ENCODE measurements at places on chromosomes 6 and 20. TPM values are rescaled to one million over a fixed set of nuclear protein-coding genes. Genes with fewer than 3 reads are reported as not detected.

PTCHD4 gene
- not detected for total RNA-seq

DNA sequence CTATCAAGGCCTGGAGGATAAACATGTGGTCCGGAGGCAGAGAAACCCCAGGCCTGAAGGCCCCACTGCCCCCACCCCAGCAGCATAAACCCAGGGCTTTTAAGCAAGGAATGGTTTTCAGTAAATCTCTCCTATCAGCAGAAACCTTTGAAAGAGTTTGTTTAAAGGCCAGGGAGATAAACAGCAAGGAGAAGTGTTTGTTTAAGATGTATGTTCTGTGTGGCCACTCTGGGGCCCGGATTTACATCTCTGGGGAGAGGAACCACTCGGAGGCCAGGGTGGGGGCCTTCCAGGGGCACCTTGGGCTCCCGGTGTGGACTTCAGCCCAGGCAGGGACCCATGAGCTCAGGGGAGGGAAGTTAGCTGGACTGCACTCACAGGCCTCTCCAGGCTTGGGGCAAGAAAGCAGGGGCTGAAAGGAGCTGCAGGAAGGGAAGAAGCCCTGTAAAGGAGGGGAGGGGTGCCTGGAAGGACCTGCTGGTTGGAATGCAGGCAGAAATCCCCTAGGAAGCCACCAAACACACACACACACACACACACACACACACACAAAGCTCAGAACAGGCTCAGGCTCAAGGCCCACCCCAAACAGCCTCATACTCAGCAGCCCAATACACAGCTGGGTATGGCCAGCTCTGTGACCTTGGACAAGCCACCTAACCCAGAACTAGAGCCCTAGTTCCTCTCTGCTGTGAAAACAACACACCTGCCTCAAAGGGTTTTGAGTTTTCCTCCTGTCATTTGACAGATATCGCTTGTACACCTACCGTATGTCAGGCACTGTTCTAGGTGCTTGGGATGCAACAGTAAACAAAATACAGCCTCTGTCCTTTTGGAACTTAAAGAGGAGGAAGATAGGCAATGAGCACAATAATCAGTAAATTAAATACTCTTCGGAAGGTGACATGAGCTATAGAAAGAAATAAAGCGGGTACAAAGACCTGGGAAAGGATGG lies 26.2 kb upstream of the FOXP4 start:
- H3K4me3 ChIP-seq: no peak overlapping the region
- no peaks in the 10 kb centered on the region for H3K36me3 ChIP-seq
- H3K27ac ChIP-seq: no peak overlapping the region

ZC2HC1B gene
- total RNA-seq: not detected

SNAP25 gene
- total RNA-seq: 0.69 TPM

DYNLT2 gene
- 2.1 TPM for total RNA-seq

- H3K36me3 ChIP-seq: no peaks in the 10 kb centered on the region
These were observed 10.6 kb downstream of the TAAR1 start for GRCh38 chr6:132648356-132648755.

All from Panc1 (cell line).